ENCODE measurements at places on chromosomes 3 and 15.

- no peak for DNase-seq
Observed at GRCh38 chr15:68441045-68441743, 9.2 kb upstream of the ITGA11 start.

- DNase-seq: no peak
Observed at GRCh38 chr15:51802593-51802992, 26.9 kb upstream of the TMOD3 start.

DNA sequence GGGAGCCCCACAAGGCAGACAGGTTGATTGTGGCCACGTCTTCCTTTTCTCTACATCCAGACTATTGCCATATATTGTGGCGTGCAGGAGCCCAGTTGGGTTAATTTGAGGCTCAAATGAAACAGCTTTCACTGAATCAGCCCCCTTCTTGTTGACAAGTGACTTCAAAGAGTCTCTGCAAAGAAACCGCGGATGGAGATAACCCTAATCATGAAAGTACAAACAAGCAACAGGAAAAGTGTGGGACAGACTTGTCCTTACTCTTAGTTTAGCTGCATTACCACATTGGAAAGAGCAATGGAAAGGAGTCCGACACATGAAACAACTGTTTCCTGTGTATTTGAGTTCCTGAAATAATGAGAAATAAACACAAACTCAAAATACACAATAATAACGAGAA is 3.3 kb downstream of the TMEM40 start:
- DNase-seq: no peak

DNA sequence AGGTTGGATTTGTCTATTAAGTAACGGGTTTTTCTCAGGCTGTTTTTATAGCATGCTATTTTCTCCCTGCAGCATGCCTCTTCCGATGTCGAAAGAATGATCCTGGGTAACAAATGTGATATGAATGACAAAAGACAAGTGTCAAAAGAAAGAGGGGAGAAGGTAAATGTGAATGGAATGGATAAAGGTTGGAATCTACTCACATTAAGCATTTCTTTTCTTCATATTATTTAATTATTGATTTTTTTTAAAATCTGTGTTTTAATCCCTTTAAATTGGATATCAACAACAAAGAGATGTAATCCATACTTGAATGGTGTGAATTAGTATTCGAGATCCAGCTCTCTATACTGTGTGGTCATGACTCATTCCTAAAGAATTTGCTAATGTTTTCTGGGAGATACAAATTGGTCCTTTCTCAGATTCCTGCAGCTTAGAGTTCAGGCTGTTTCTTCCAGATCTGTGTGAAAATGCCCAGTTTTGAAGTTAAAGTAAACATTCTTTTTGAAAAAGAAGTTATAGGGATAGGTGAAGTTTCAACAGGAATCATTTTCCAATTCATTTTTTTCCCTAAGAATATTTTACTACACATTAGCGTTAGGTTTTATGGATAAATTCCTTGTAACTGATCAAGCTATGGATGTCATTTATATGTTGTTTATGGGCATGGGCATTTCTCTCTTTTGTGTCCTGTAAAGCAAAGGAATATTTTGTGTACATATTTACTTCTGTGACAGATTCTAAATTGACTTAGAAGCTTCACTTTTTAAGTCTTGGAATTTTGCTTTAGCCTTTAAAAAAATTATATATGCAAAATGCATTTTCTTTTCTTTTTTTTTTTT is 20.8 kb upstream of the APH1B start:
- no peak for DNase-seq

GRCh38 chr15:28915935-28916334 is 30.2 kb downstream of the APBA2 start:
- no peak for DNase-seq
